Hematopoietic multipotent progenitor cell treated with erythropoietin and hydrocortisone succinate and interleukin-3 and kit ligand, for 15 days (in vitro differentiated cells): ENCODE measurements at places on chromosomes 11 and 22.
A peak's percentile ranks its signal among the peaks of the same experiment; 100 is the strongest.

DNA sequence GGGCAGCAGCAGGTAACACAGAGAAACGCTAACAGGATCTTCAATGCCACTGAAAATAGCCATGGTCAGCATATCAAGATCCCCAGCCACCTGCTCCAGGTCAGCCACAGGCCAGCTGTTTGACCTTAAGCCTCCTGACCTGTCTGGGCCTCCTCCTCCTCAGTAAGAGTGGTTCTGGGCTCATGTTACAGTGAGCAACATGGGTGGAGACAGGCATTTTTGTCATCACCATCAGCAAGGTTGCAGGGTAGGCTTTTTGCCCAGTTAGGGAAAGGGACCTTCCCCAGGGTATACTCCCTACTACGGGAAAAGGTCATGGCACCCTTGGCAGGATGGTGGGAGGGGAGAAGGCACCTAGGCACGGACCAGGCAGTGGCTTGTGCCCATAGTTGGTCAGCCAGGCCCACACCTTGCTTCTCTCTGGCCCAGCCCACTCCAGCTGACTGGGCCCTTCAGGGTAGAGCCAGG, 131.8 kb upstream of the PARVA start:
- no peak for DNase-seq

DNA sequence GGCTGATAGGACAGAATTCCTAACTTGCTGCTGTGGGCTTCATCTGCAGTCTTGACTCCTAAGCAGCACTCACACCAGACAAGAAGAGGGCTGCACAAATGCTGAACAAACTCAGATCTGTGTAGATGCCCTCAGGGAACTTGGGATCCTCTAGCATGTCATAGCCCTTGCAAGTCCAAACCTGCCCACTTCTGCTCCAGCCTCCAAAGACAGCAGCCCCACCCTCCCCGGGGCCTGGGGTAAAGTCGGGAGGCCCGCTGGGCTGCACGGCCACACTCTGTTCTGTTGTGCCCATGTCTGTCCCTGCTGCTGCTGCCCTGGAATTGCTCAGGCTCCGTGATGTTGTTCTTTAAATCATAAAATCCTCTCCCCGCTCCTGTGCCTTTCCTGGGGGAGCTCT, 28.3 kb downstream of the DRD2 start:
- DNase-seq: no peak

- DNase-seq: no peak
Observed at GRCh38 chr11:46451759-46452158, 60.2 kb upstream of the CHRM4 start.

DNA sequence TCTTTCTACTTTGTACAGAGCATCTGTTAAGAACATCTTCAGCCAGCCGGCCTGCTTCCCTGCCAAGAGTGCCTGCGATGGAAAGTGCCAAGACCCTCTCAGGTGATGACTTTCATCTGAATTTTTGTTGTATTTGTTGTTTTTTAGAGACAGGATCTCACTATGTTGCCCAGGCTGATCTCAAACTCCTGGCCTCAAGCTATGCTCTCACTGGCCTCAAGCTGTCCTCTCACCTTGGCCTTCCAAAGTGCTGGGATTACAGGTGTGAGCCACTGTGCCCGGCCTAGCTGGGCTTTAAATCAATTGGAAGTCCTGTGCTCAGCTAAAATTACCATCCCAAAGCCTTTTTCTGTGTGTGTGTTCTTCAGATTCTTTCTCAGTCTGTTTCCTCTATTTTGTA, 64.2 kb upstream of the ADORA2A start:
- DNase-seq: no peak

DNA sequence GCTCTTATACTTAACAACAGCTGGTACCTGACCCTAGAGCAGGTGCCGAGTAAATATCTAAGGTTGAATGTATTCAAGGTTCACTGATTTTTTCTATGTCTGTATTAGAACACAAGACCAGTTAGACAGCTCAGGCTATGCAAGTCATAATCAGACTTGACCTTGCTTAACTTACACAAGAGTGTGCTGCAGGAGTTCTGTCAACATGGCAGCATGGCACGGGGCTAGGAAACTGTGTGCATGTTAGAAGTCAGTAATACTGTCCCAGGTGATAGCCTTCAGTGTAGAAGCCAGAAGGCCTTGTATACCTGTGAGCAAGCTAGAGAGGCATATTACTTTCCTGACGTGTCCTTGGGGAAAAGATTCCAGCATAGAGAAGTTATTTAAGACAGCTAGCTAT, 253.1 kb downstream of the FAT3 start:
- DNase-seq: no peak

- no peak for DNase-seq
Observed at GRCh38 chr11:125179895-125180294, 15.3 kb downstream of the PKNOX2 start.

GRCh38 chr22:22460635-22461034, 47.9 kb downstream of the ZNF280B start:
- DNase-seq: peak; percentile 9

GRCh38 chr11:109132539-109132938, 289.5 kb upstream of the C11orf87 start:
- DNase-seq: no peak

DNA sequence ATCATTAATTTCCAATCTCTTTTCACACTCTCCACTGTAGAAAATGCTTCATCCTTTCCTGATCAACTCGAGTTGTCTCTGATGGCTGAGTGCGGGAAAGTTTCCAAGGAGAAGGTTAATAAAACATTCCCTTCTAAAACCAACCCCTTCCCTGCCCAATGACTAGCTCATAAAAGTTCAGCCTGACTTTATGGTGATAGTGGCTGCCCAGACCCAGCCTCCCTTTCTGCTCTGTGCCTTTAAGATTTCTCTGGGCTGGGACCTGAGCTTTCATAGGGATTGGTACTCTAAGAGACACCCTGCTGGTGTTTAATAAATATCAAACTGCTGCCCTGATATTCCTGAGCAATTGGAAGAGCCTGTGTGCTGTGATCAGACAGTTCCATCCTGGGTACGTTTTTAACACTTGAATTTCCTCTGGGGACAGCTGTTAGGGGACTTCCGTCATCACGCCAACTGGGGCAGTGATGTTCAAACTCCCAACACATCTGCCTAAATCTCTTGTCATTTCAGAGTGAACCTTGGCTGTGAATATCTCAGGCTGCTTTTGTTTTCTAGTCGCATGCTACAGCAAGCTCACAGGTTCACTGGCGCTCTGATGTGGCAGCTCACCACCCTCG, 195.0 kb upstream of the KIRREL3 start:
- DNase-seq: no peak

- peak; percentile 64 for DNase-seq
Observed at GRCh38 chr11:36292311-36292722, 3.1 kb upstream of the COMMD9 start.

- DNase-seq: peak; percentile 23
Observed at GRCh38 chr22:24027389-24027975, 16.4 kb downstream of the CABIN1 start.

- DNase-seq: no peak
Observed at GRCh38 chr22:20118300-20119020, 1.4 kb upstream of the TRMT2A start.

DNA sequence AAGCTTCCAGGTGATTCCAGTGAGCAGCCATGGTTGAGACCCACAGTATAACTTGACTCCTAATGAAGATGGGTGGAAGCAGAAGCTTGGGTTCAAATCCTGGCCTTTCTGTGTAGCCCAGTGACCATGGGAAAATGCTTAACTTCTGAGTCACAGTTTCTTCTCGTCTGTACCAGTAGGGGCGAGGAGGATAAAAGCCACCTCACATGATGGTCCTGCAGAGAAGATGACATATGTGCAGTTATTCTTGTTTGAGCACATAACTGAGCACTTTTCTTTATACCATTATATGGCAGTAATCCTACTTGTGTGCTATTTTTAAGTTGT, 4.9 kb downstream of the TMEM109 start:
- no peak for DNase-seq

GRCh38 chr11:24781288-24781687, 284.4 kb downstream of the LUZP2 start:
- DNase-seq: no peak
